ENCODE measurements at places on chromosomes 12 and 14.

- no peak for DNase-seq
Observed at GRCh38 chr12:59149995-59150642, 229.8 kb upstream of the LRIG3 start.

- DNase-seq: no peak
Observed at GRCh38 chr14:73003681-73004080, 23.2 kb downstream of the ZFYVE1 start.

GRCh38 chr12:51887476-51888315 is at the start of gene ANKRD33:
ANKRD33 (plus strand) TSS chr12:51888103; CDS start chr12:51888187, 84 bp downstream.
- DNase-seq: no peak

- no peak for DNase-seq
Observed at GRCh38 chr12:64687816-64688215, 71.4 kb downstream of the GNS start.

GRCh38 chr12:11565752-11566151 is 83.7 kb upstream of the ETV6 start:
- no peak for DNase-seq

DNA sequence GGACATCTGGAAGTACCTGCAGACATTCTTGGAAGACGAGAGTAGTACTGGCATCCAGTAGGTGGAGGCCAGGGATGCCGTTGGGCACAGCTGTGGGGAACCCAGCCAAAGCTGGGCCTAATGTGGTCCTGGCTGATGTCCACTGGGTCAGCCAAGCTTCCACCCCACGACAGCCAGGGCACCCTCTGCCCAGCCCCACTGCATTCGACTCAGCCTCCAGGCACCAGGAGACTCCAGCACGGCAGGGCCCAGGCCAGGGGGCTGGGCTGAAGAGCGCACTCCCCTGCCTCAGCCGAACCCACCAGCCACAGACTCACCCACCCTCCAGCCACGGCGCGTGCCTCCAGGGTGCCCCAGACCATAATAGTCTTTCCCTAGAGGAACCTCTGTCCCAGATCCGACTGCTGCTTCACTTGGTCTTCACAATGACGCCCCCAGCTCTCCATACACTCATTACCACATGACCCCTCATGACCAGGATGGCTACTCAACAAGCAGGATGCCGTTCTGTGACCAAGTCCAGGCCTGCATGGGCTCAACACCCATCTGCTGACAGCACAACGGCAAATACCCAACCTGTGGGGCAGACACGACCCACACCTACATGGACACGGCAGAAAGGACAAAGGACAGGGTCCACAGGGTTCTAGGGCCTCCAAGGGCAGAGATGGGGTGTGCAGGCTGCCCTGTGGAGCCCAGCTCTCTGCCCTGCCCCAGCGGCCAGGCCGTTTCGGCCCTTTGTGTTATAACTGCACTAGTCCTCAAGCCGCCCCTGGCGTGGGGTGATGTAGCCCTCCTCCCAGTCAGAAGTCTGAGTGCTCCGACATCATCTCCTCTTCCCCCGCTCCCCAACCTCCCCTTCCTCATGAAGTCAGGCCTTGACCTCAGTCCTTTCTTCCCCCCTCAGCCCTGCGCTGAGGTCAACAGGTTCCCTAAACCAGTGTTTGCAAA is 22.8 kb downstream of the ITPK1 start:
- no peak for DNase-seq

DNA sequence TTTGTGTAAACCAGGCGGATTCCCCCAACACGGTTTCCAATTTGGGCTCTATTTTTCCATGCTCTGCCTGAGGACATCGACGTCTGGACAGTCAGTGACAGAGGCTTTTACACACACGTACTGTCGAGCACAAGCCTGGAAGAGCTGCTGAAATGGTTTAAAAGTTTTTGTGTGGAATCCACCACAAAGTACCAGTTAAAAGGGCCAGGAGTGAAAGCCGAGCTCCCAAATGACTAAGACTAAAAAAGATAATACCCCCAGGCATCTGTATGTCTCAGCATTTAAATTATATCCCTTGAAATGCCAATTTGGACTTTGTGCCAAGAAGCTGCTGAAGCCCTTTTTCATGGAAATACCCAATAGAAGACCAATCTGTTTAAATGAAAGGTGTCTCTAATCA is 173.2 kb downstream of the EGLN3 start:
- no peak for DNase-seq

DNA sequence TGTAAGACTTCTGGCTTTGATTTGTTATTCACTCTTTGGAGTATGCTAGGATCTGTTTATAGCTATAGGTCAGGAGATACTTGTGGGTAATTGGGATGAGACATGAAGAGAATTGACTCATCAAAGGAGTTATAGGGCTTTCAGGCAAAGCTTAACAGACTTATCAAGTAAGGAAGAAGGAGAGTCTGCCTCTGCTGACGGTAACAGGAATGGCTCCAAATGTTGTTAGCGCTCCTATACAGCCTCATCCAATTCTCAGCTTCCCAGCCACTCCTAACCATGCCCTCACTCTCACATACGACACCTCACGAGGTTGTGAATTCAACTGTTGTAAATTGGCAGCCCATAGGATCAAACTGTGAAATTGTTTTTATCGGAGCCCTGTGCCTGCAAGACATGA is 140.5 kb downstream of the KCNA5 start:
- DNase-seq: no peak

- DNase-seq: no peak
Observed at GRCh38 chr12:65965358-65965757, 141.1 kb downstream of the HMGA2 start.

GRCh38 chr12:111655356-111655755 is 30.4 kb downstream of the BRAP start:
- DNase-seq: no peak

All from esophagus squamous epithelium (tissue), 5 donors.